Effector memory CD4-positive, alpha-beta T cell (primary cell): ENCODE measurements at places on chromosomes 3 and 15.

DNA sequence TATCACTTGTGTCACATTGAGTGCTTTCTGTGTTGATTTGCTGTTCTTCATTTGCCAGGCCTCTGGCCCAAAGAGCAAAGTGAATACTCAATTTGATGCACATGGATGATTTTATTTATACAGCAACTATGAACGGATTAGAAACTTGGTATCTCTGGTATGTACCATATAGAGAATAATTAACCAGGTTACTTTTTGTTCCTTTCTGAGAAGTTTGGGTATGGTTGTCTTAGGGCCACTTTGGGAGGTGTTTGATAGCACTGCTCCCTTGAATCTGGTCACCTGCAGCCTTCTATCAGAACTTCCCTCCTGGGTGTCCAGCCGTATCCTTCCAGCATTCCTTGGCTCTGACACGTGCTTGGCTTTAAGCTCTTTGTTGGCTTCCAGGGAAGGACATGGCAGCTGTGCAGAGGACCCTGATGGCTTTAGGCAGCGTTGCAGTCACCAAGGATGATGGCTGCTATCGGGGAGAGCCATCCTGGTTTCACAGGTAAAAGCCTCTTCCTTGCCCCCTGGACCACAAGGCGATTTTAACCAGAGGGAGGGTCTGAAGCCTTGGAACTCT, 12.7 kb downstream of the TAGLN3 start:
- no peak overlapping the region for H3K27ac ChIP-seq
- H3K4me3 ChIP-seq: no peak overlapping the region
- H3K27me3 ChIP-seq: no peaks in the 10 kb centered on the region
- no peak for DNase-seq
- no peaks in the 10 kb centered on the region for H3K36me3 ChIP-seq

DNA sequence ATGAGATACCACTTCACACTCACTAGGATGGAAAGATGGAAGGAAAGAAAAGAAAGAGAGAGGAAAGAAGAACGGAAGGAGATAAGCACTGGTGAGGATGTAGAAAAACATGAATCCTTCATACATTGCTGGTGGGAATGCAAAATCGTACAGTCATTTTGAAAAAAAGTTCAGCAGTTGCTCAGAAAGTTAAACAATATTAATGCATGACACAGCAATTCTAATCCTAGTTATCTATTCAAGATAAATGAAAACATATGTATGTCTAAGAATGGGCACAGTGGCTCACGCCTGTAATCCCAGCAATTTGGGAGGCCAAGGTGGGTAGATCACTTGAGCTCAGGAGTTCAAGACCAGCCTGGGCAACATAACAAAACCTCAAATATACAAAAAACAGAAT, 59.1 kb downstream of the SENP7 start:
- no peak overlapping the region for H3K4me3 ChIP-seq
- DNase-seq: no peak
- no peak overlapping the region for H3K27ac ChIP-seq
- no peaks in the 10 kb centered on the region for H3K4me1 ChIP-seq

DNA sequence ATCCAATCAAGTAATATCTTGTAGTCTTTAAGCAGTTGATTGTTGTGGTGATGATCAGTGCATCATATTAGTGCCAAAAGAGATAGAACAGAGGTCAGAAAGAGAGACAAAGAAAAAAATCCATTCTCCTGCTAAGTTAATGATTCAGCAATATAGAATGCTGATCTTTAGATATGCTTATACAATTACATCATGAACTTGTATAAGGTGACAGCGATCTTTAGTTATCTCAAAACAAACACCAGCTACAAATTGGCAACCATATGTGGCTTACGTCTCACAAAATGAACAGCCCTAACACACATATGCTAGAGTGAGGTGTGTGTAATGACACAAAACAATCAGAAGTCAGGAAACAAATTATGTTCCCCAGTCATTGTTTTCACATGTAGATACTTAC, 12.5 kb downstream of the LSAMP start:
- no peak overlapping the region for H3K4me3 ChIP-seq
- no peaks in the 10 kb centered on the region for H3K4me1 ChIP-seq
- DNase-seq: no peak
- H3K27me3 ChIP-seq: no peaks in the 10 kb centered on the region
- H3K36me3 ChIP-seq: no peaks in the 10 kb centered on the region
- H3K27ac ChIP-seq: no peak overlapping the region

GRCh38 chr3:44561076-44561475, 6.1 kb downstream of the ZKSCAN7 start:
- H3K4me1 ChIP-seq: peaks cover 2% of the 10 kb centered on the region
- no peak overlapping the region for H3K4me3 ChIP-seq
- H3K36me3 ChIP-seq: peaks cover 4% of the 10 kb centered on the region
- no peak overlapping the region for H3K27ac ChIP-seq

DNA sequence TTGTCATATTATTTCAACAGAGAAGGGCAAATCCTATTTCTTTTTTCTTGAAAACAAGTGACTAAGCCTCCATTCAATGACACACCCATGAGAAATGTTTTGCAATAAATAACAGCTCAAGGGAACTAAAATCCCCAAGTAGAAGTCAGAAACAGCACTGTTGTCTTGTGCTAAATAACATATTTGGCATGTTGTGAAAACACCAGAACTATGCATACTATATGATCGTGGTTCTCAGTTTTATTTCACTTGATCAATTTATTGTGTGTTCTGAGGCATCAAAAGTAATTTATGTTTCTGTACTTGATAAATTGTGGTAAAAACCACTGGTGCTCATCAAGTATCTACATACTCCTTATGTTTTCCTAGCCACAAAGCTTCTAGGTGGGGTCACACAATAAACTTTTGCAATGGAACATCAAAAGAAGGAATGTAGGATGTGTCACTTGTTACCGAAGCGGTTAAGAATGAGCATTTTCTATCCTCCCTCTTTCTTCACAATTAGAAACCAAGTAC, 691.7 kb upstream of the CBLB start:
- H3K27ac ChIP-seq: no peak overlapping the region
- DNase-seq: no peak
- no peaks in the 10 kb centered on the region for H3K27me3 ChIP-seq
- no peaks in the 10 kb centered on the region for H3K4me1 ChIP-seq

DNA sequence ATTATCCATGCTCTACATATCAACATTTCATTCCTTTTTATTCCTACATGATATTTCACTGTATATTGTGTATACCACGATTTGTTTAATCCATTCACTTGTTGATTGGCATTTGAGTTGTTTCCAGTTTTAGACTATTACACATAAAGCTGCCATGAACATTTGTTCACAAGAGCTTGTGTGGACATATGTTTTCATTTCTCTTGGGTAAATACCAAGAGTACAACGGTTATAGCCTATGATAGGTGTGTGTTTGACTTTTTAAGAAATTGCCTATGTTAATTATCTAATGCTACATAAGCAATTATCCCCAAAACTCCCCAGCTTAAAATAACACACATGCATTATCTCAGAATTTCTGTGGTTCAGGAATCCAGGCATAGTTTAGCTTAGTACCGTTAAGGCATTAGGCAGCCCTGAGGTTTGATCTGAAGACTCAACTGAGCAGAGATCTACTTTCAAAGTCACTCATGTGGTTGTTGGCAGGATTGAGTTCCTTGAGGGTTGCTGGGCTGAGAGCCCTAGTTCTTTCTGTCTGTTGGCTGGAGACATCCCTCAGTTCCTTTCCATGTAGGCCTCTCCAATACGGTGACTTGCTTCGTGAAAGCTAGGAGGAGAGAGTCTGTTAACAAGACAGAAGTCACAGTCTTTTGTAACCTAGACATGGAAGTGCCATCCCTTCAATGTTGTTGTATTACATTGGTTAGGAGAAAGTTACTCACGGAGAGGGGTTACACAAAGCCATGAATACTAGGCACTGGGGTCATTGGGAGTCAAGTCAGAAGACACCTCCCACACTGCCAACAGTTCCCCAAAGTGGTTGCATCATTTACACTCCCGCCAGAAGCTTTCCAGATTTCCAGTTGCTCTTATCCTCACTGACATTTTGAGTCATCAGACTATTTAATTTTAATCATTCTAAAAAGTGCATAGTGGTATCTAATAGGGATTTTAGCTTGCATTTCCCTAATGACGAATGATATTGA, 21.0 kb upstream of the PCSK6 start:
- H3K36me3 ChIP-seq: no peaks in the 10 kb centered on the region
- H3K27me3 ChIP-seq: no peaks in the 10 kb centered on the region
- H3K4me1 ChIP-seq: no peaks in the 10 kb centered on the region
- H3K27ac ChIP-seq: no peak overlapping the region

GRCh38 chr3:111333642-111334041, 208.4 kb upstream of the CD96 start:
- DNase-seq: no peak
- H3K4me3 ChIP-seq: no peak overlapping the region
- H3K36me3 ChIP-seq: no peaks in the 10 kb centered on the region
- H3K4me1 ChIP-seq: no peaks in the 10 kb centered on the region
- H3K27ac ChIP-seq: no peak overlapping the region

DNA sequence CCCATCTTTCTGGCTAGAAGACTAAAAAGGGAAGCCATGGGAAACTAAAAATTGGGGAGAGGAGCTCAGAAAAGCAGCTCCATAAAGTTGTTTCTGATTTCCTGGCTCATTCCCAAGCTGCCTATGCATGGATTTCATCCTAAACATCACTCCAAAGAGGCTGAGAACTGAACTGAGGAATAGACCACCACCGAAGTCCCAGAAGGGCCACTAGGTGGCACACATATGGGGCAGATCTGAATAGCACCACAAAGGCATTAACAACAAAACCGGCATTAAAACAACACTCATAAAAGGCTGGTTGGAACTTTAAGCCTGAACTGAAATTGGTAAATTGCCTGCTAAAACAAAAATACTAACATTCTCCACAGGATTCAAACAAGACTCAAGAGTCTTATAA, 106.3 kb downstream of the PLD1 start:
- no peaks in the 10 kb centered on the region for H3K4me1 ChIP-seq
- no peak for DNase-seq
- H3K27me3 ChIP-seq: no peaks in the 10 kb centered on the region
- no peak overlapping the region for H3K27ac ChIP-seq
- no peak overlapping the region for H3K4me3 ChIP-seq
- H3K36me3 ChIP-seq: no peaks in the 10 kb centered on the region

DNA sequence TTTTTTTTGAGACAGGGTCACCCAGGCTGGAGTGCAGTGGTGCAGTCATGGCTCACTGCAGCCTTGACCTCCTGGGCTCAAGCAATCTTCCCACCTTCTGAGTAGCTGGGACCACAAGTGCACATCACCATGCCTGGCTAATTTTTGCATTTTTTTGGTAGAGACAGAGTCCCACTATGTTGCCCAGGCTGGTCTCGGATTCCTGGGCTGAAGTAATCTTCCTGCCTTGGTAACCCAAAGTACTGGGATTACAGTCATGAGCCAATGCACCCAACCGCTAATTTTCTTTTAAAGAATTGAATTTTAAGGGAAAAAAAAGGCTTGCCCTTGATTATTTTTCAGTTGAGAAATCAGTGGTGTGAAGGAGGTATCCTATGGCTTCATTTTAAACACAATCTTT, 334.0 kb downstream of the SOX2 start:
- DNase-seq: no peak
- no peak overlapping the region for H3K27ac ChIP-seq
- no peaks in the 10 kb centered on the region for H3K4me1 ChIP-seq

- H3K27ac ChIP-seq: peak overlapping the region; percentile 53
- H3K27me3 ChIP-seq: no peaks in the 10 kb centered on the region
- H3K4me1 ChIP-seq: peaks cover 24% of the 10 kb centered on the region
- H3K36me3 ChIP-seq: no peaks in the 10 kb centered on the region
- DNase-seq: peak; percentile 30
Observed at GRCh38 chr15:75347222-75348033, 589 bp downstream of the NEIL1 start.

DNA sequence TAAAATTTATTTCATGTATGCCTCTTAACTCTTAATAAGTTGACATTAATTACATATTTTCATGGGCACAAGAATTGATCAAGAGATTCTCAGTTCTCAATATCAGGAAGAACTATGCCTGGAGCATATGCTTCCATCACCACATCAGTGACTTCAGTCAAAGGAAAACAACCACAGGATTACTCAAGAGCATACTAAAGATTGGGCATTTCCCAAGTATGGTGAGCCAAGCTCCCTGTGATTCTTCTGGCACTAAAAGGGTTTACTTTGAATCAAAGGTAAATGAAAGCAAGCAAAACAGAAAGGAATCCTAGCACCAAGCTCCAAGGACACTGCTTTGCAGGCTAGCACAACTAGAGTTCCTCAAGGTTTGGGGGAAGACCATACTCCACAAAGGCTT, 44.6 kb downstream of the FMN1 start:
- H3K36me3 ChIP-seq: no peaks in the 10 kb centered on the region
- no peak overlapping the region for H3K4me3 ChIP-seq
- H3K4me1 ChIP-seq: peaks cover 7% of the 10 kb centered on the region
- no peaks in the 10 kb centered on the region for H3K27me3 ChIP-seq
- H3K27ac ChIP-seq: no peak overlapping the region

DNA sequence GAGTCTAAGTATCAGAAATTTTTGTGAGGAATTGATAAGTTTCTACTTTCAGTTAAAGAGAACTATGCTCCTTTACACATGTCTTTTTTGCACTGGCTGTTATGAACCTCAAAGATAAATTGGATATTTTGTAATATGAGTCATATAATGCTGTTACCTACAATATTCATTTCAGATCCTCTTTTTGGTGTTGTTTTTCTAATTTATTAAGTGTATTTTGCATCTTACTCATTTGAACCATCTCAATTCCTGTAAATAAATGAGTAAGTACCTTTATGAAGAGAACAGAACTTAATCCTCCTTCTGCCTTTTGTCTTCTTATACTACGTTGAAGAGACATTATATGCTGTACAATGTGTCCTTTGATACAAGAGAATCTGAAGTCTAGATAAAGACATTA, 74.4 kb downstream of the ZIC1 start:
- no peaks in the 10 kb centered on the region for H3K4me1 ChIP-seq
- H3K36me3 ChIP-seq: no peaks in the 10 kb centered on the region
- no peaks in the 10 kb centered on the region for H3K27me3 ChIP-seq
- no peak overlapping the region for H3K27ac ChIP-seq
- DNase-seq: no peak

GRCh38 chr3:49912881-49913281, 9.2 kb upstream of the MST1R start:
- no peak overlapping the region for H3K27ac ChIP-seq
- DNase-seq: no peak
- no peaks in the 10 kb centered on the region for H3K4me1 ChIP-seq
- no peaks in the 10 kb centered on the region for H3K27me3 ChIP-seq
- peaks cover 44% of the 10 kb centered on the region for H3K36me3 ChIP-seq

GRCh38 chr3:192545333-192545732, 182.0 kb downstream of the FGF12 start:
- H3K27me3 ChIP-seq: no peaks in the 10 kb centered on the region
- no peaks in the 10 kb centered on the region for H3K4me1 ChIP-seq
- no peak overlapping the region for H3K4me3 ChIP-seq
- DNase-seq: no peak
- H3K27ac ChIP-seq: no peak overlapping the region
- H3K36me3 ChIP-seq: no peaks in the 10 kb centered on the region
